A549 treated with ZK216348 at 1 μM for 4 hours (cell line): ENCODE measurements at places on chromosomes 6 and 20. TPM values are rescaled to one million over a fixed set of nuclear protein-coding genes. Genes with fewer than 3 reads are reported as not detected.

MOG gene
- total RNA-seq = not detected in 5 replicates

CDC40 gene
- 6.1 to 10.2 TPM (median 9.0 TPM) in 5 replicates for total RNA-seq

RARS2 gene
- 18.2 to 25.7 TPM (median 20.2 TPM) in 5 replicates for total RNA-seq

KCTD20 gene
- total RNA-seq = 15.1 to 22.1 TPM (median 19.2 TPM) in 5 replicates

FAM83C gene
- 0.07 to 0.15 TPM (median 0.12 TPM) in 4 of 5 replicates, not detected in the other for total RNA-seq

ERVFRD-1 gene
- not detected in 5 replicates for total RNA-seq

TUBB2B gene
- 10.7 to 14.6 TPM (median 13.2 TPM) in 5 replicates for total RNA-seq

RAB22A gene
- 6.8 to 12.6 TPM (median 10.0 TPM) in 5 replicates for total RNA-seq

PPP1R16B gene
- 0.11 to 0.43 TPM (median 0.18 TPM) in 5 replicates for total RNA-seq

C20orf202 gene
- not detected in 5 replicates for total RNA-seq

PSORS1C2 gene
- total RNA-seq = not detected in 5 replicates

C6orf141 gene
- total RNA-seq = 12.6 to 16.6 TPM (median 14.4 TPM) in 5 replicates
